ENCODE measurements at places on chromosomes 16 and 17. TPM values are rescaled to one million over a fixed set of nuclear protein-coding genes. Genes with fewer than 3 reads are reported as not detected.

DNA sequence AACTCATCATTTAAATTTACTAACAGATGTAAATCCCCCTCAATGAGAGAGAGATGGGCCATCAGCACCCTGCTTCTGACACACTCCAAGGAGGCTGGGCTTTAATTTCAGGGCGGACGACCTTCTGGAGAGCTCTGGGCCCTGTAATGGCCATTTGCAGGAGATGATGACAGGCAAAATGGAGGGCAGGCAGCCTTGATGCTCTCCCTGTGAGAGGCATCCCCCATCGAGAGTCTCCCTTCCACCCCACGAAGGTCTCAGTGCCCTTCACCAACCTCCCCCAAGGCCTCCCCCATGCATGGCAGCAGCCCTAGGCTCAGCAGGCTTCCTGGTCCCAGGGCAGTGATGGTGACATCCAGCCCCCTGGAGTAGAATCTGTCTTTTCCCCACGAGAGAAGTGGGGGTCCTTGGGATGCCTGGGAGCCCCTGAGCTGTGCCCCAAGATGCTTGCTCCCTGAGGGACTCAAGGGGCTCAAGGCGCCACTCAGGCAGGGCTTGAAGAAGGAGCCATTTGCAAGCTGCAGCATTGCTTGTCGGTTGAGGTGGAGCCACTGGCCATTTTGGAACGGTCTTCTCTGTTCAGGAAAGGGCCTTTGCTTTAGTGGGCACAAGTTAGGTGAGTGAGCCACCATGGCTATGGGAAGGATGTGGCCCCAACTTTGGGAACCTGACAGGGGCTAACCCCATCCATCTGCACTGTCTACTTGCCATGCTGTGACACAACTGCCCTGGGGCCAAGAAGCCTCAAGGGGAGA lies 82.6 kb downstream of the C16orf78 start:
- no peak for DNase-seq

PHKG2 gene
- total RNA-seq, result 23.0 TPM

DNA sequence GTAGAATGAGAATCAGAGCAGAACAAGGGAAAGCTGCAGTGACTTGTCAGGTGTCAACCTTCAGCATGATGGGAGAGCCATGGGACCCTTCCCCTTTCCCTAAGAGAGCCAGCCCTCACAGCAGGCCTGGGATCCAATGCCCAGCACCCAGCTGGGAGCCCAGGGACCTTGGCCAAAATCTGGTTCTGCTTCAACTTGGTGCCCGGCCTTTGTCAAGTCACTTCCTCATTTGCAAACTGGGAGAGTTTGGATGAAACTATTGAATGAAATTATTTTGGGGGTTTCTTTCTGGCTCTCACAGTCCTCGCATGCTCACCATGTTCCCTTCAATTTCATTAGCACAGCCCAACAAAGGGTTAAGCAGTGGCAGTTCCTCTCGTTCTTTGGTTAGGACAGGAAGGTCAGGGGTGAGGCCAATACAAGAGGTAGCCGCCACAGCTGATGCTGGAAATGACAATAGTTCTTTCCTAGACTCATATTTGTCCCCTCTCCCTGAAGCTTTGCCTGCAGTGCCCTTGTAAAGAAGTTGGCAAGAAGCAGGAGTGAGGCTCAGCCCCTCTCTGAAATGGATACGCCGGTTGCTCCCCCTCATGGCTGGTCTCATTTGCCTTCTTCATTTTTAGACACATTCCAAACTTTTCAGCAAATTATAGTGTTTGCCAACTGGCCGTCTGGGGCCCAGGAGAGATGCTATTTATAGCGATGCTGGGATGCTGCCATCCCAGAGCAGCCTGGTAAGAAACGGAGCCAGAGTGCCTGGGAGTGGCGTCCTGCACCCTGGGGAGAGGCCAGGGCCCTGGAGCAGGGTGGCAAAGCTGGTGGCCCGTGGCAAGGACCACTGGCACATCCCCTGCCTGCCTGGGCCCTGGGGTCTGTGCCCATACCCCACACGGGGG lies 34.5 kb upstream of the MEOX1 start:
- no peak for DNase-seq

MPHOSPH6 gene
- 7.1 TPM for total RNA-seq

DNA sequence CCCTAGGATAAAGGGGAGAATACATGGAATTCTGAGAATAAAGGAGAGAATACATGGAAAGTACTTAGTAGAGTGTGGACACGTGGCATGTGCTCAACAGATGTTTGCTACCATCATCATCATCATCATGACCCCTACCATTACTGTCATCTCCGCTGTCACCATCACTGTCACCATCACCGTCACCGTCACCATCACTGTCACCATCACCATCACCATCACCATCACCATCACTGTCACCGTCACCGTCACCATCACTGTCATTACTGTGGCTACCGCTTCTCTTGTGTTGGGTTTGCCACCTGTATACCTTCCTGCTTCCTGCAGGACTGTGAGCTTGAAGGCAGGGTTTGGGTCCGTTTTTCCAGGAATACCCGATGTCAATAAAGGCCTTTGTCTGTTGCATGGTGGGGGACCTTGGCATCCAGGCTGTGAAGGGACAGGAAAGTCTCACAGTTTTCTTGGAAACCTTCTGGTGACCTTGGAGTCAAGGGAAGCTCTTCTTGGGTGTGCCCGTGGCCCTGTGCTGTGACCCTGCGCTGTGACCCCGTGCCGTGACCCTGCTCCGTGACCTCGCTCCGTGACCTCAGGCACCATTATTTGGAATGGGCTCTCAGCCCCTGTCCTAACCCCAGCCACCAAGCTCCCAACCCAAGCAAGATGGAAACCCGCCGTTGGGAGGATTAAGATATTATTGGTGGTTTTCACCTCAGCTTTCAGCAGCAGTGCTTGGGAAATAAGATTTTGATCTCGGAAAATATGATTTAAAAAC lies 14.4 kb downstream of the CMIP start:
- DNase-seq, result no peak

KRTAP4-4 gene
- not detected for total RNA-seq

Measured in left lobe of liver (tissue), 2 donors.